Activated CD4-positive, alpha-beta memory T cell treated with anti-CD3 and anti-CD28 coated beads, Interleukin-2, amount 10 ng/mL, durations not matched to agents 7 days and 5 days (primary cell): ENCODE measurements at places on chromosomes 7 and 10. TPM values are rescaled to one million over a fixed set of nuclear protein-coding genes. Genes with fewer than 3 reads are reported as not detected.

GPR85 gene
- total RNA-seq, result not detected

DNA sequence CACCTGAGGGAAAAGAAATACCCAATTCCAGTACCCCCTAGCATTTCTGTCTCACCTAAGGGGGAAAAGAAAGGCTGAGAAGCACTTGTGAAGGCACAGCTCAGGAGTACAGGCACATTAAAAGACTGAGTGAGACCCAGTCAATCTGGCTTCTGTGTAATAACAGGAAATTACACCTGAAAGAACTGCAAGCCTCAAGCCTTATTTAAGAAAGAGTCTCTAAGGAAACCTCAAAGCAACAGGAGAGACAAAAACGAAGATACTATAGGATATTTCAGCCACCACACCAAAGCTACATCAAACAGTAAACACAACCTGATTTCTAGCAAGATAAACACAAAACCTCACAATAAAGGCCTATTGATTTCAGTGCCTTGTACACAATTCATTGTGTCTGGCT lies 69.6 kb upstream of the CDK1 start:
- peaks cover 7% of the 10 kb centered on the region for H3K36me3 ChIP-seq
- peaks cover 45% of the 10 kb centered on the region for H3K4me1 ChIP-seq
- peaks cover 1% of the 10 kb centered on the region for H3K27me3 ChIP-seq
- peak overlapping the region; percentile 87 for H3K27ac ChIP-seq

- no peaks in the 10 kb centered on the region for H3K27me3 ChIP-seq
- no peak overlapping the region for H3K4me3 ChIP-seq
- no peak for DNase-seq
- H3K36me3 ChIP-seq, result peaks cover 6% of the 10 kb centered on the region
- H3K27ac ChIP-seq, result no peak overlapping the region
These were observed 9.9 kb downstream of the LIPA start for GRCh38 chr10:89241486-89242344.

DNA sequence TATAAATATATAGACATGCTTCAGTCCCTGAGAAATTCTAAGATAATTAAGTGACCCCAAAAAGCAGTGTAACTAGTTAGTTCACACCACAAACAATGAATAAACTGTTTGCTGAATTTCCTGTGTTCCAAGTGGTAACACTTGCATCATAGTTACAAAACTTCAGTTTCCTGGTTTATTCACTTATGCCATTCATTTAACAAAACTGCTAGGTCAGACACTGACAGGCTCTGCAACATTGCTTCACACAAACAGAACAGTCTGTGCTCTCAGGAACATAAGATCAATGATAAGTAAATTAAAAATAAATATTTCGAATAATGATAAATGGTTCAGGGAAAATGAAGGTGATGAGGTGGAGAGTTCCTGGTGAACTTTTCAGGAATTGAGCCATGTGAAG lies 133.3 kb upstream of the NAMPT start:
- no peak for DNase-seq
- H3K4me1 ChIP-seq, result peaks cover 30% of the 10 kb centered on the region
- peaks cover 9% of the 10 kb centered on the region for H3K36me3 ChIP-seq
- H3K4me3 ChIP-seq, result no peak overlapping the region
- H3K27me3 ChIP-seq, result peaks cover 3% of the 10 kb centered on the region

GRCh38 chr7:444606-445005 lies 75.0 kb downstream of the PDGFA start:
- H3K27me3 ChIP-seq, result peaks cover 2% of the 10 kb centered on the region
- H3K4me3 ChIP-seq, result no peak overlapping the region
- H3K4me1 ChIP-seq, result no peaks in the 10 kb centered on the region

DNA sequence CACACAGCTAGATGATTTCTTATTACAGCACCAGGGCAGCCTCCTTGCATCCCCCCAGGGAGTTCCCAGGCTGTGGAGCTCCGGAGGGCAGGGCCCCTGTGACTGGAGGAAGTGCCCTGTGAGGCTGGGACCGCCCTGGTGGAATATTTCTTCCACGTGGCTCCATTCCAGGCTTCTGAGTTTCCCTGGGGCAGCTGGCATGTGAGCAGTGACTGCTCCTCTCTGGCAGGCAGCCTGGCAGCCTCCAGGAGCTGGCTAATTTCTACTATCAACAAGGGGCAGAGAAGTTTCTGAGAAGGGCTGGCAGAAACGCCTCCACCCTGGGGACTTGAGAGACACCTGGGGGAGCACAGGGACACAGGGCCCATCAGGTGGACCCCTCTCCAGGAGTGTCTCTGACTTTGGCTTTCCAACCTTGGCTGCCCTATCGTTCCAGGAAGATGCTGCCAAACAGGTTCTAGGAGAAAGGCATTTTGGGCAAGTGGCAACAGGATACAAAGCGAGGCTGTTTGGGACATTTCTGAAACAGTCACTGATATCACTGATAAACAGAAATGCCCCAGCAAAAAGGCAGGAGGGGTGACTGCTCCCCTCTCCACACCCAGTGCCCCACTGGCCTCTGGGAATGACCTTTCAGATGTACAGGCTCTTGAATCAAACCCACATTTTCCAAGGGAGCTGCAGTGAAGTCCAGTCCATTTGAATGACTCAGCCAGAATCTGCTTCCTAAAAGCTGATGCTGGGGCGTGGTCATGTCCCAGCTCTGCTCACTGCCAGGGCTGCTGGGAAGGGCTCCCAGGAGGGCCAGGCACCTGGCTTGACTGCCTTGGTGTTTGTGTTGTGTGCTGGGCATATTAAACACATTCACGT lies 16.1 kb downstream of the MYOF start:
- DNase-seq, result no peak
- H3K27me3 ChIP-seq, result no peaks in the 10 kb centered on the region
- no peak overlapping the region for H3K27ac ChIP-seq
- no peak overlapping the region for H3K4me3 ChIP-seq

DNA sequence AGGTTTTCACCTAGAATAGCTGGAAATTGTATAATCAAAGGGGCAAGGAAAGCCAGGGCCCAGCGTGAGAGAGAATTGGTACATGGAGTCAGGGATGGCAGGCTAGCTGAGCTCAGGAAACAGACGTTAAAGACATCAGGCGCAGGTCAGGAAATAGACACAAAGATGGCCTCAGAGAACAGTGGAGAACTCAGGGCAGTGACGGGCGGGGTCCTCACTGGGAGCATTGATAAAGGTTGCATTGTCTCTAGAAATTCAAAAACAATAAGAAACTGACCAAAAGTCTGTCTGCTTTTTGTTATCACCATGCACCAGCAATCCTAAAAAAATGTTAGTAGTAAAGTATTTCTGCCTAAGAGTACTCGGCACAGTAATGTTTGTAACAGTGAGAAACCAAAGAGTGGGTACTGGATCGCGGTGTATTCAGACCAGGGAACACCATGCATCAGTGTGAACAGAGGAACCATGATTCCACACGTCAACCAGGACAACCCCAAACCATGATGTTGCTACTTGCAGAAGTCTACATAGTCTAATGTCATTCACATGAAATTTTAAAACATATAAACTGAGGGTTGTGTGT lies 81.9 kb upstream of the AUTS2 start:
- no peak overlapping the region for H3K4me3 ChIP-seq
- DNase-seq, result no peak
- H3K36me3 ChIP-seq, result no peaks in the 10 kb centered on the region
- no peak overlapping the region for H3K27ac ChIP-seq
- H3K4me1 ChIP-seq, result no peaks in the 10 kb centered on the region
- H3K27me3 ChIP-seq, result no peaks in the 10 kb centered on the region

GRCh38 chr7:113366122-113366521 lies 247.8 kb upstream of the SMIM30 start:
- DNase-seq, result no peak
- H3K4me3 ChIP-seq, result no peak overlapping the region
- no peaks in the 10 kb centered on the region for H3K27me3 ChIP-seq
- no peak overlapping the region for H3K27ac ChIP-seq
- H3K4me1 ChIP-seq, result no peaks in the 10 kb centered on the region

GRCh38 chr7:21939136-21939857 lies 6.4 kb downstream of the CDCA7L start:
- H3K4me1 ChIP-seq, result peaks cover 62% of the 10 kb centered on the region
- peak; percentile 39 for DNase-seq
- H3K4me3 ChIP-seq, result peak overlapping the region; percentile 5

DNA sequence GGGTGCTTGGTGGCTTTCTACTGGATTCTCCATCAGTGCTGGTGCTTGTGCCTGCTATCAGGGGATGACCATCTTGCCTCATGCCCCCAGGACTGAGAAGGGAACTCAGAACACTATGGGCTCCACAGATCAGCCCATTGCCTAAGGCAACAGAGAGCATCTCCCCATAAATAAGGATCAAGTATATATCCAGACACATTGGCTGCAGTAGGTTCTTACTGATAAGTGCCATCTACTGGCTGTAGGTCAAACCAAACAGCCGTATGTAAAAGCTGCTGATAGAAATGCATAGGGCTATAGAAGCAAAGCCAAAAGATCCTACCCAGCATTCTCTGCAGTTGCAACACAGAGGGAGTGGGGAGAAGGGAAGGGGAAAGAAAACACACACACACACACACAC lies 153.7 kb downstream of the CDK14 start:
- H3K4me3 ChIP-seq, result no peak overlapping the region
- H3K27me3 ChIP-seq, result no peaks in the 10 kb centered on the region
- DNase-seq, result no peak
- no peaks in the 10 kb centered on the region for H3K36me3 ChIP-seq
- no peak overlapping the region for H3K27ac ChIP-seq
- no peaks in the 10 kb centered on the region for H3K4me1 ChIP-seq

DNA sequence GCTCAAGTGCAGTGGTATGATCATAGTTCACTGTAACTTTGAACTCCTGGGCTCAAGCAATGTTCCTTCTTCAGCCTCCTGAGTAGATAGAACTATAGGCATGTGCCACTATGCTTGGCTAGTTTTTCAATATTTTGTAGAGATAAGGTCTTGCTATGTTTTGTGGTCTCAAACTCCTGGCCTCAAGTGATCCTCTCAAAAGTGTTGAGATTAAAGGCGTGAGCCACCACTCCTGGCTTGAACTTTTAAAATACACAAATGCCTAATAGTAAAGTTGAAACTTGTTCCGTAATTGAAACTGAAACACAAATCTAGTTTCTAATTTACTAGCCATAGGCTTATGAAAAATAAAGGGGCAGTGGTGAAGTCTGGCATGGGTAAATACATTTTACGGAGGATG lies 65.7 kb downstream of the AP3M1 start:
- H3K4me1 ChIP-seq, result peaks cover 31% of the 10 kb centered on the region
- H3K4me3 ChIP-seq, result peak overlapping the region; percentile 30
- H3K27ac ChIP-seq, result peak overlapping the region; percentile 74
- no peaks in the 10 kb centered on the region for H3K27me3 ChIP-seq
- DNase-seq, result no peak
- H3K36me3 ChIP-seq, result peaks cover 44% of the 10 kb centered on the region

AGR2 gene
- total RNA-seq, result not detected

DNA sequence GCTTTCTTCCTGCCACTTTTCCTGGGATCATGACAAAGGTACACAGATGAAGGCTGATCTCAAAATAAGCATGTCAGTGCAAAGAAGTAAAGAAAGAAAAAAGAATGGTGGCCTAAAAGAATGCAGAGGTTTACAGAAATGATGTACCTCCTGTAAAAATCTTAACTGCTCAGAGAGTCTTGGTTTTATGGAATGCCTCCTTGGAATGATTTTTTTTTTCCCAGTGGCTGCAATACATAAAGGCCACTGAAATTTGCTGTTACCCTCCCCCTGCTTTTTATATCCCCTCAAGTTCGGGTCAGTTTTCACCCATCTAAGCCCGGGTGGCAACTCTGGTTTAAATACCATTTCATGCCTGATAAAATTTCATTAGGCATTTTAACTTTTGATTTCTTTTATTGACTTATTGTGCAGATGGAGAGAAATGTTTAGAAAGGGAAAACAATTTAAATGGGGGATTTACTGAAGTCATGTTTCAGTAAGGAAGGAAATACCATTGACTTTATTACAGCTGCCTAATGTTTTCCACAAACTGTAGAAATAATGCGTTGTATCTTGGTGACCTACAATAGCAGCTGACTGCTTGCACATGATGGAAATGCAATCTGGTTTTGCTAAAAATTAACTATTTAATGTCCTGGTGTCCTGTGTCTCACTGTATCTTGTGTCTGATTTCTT lies 102.5 kb downstream of the SAMD9 start:
- no peaks in the 10 kb centered on the region for H3K36me3 ChIP-seq
- H3K4me3 ChIP-seq, result no peak overlapping the region
- no peaks in the 10 kb centered on the region for H3K4me1 ChIP-seq
- peaks cover under 1% of the 10 kb centered on the region for H3K27me3 ChIP-seq
- DNase-seq, result no peak

- H3K4me3 ChIP-seq, result no peak overlapping the region
- H3K36me3 ChIP-seq, result no peaks in the 10 kb centered on the region
- H3K27ac ChIP-seq, result no peak overlapping the region
- H3K4me1 ChIP-seq, result no peaks in the 10 kb centered on the region
- DNase-seq, result no peak
These were observed 192.6 kb downstream of the CFTR start for GRCh38 chr7:117672453-117672852.

GRCh38 chr10:71126432-71126831 lies 85.9 kb upstream of the UNC5B start:
- H3K27ac ChIP-seq, result no peak overlapping the region
- H3K36me3 ChIP-seq, result no peaks in the 10 kb centered on the region
- H3K4me1 ChIP-seq, result peaks cover 7% of the 10 kb centered on the region
- peaks cover 31% of the 10 kb centered on the region for H3K27me3 ChIP-seq
- H3K4me3 ChIP-seq, result no peak overlapping the region

GRCh38 chr10:132408823-132409666 lies 12.0 kb downstream of the PWWP2B start:
- no peaks in the 10 kb centered on the region for H3K36me3 ChIP-seq
- no peaks in the 10 kb centered on the region for H3K27me3 ChIP-seq
- H3K27ac ChIP-seq, result no peak overlapping the region
- DNase-seq, result no peak

- no peak for DNase-seq
- no peaks in the 10 kb centered on the region for H3K4me1 ChIP-seq
- peaks cover 11% of the 10 kb centered on the region for H3K27me3 ChIP-seq
- no peaks in the 10 kb centered on the region for H3K36me3 ChIP-seq
- no peak overlapping the region for H3K4me3 ChIP-seq
These were observed 486.7 kb downstream of the SDK1 start for GRCh38 chr7:3787717-3788264.

GRCh38 chr10:11639849-11640764 lies 28.7 kb upstream of the USP6NL start:
- no peak overlapping the region for H3K27ac ChIP-seq
- no peak for DNase-seq
- H3K27me3 ChIP-seq, result peaks cover 29% of the 10 kb centered on the region
- no peaks in the 10 kb centered on the region for H3K4me1 ChIP-seq

GRCh38 chr10:114061789-114062188 lies 18.1 kb downstream of the ADRB1 start:
- peaks cover 26% of the 10 kb centered on the region for H3K27me3 ChIP-seq
- no peak for DNase-seq
- no peaks in the 10 kb centered on the region for H3K36me3 ChIP-seq
- no peak overlapping the region for H3K4me3 ChIP-seq

- no peak overlapping the region for H3K27ac ChIP-seq
- no peak overlapping the region for H3K4me3 ChIP-seq
- peaks cover 44% of the 10 kb centered on the region for H3K36me3 ChIP-seq
- DNase-seq, result no peak
- peaks cover 5% of the 10 kb centered on the region for H3K27me3 ChIP-seq
These were observed 21.4 kb upstream of the CRYGN start for GRCh38 chr7:151461096-151461941.

- no peak overlapping the region for H3K4me3 ChIP-seq
- H3K4me1 ChIP-seq, result no peaks in the 10 kb centered on the region
- H3K36me3 ChIP-seq, result no peaks in the 10 kb centered on the region
- H3K27me3 ChIP-seq, result no peaks in the 10 kb centered on the region
- no peak for DNase-seq
These were observed 22.4 kb upstream of the CDC14C start for GRCh38 chr7:48901966-48902365.

AQP1 gene
- 0.25 TPM for total RNA-seq
